ENCODE measurements at places on chromosomes 4 and X.

GRCh38 chrX:134075894-134076718, 90.7 kb upstream of the GPC3 start:
- no peak for DNase-seq

GRCh38 chrX:5051831-5052491, 1176.7 kb downstream of the NLGN4X start:
- peak; percentile 83 for DNase-seq

DNA sequence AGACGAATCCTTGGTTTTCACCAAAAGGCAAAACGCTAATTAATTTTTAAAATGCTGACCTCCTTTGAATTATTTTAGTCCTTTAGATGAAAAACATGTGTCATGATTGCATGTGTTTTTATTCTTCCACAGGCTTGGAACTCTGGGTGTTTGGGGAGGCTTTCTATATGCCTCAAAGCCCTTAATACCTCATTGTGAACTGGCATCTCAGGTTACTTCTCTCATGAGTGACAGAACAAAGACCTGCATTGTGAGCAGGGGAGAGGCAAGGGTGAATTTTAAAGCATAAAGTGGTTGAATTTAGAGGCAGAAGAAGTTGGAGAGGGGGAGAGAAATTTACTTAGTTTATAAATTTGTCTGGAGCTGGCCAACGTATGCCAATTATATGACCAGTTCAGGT, 119.5 kb downstream of the ARSF start:
- DNase-seq: no peak

DNA sequence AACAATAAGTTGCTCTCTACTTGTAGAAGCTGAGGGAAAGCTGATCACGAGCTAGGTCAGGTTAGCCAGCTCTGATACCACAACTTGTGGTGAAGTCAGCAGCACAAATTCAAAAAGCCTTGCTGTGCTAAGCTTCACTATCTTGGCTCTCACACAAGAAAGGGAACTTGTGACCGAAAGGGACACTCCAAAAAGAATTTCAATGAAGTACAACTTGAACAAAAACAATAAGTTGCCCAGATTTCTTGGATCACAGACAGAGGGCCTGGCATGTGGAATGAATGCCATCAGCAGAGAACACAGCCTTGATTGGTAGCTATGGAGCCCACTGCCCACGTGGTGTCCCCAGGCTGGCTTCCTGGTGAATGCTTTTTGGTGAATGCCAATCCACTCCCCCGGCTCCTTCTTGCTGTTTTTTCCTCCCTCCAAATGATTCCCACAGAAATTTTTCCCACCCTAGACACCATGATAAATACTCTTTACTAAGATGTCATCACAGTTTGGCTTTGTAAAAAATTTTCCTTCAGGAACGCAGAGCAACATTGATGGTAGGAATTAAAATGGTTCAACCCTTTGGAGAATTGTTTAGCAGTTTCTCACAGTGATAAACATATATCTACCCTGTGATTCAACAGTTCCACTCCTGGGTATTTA, 82.6 kb downstream of the ANXA3 start:
- peak; percentile 45 for DNase-seq

DNA sequence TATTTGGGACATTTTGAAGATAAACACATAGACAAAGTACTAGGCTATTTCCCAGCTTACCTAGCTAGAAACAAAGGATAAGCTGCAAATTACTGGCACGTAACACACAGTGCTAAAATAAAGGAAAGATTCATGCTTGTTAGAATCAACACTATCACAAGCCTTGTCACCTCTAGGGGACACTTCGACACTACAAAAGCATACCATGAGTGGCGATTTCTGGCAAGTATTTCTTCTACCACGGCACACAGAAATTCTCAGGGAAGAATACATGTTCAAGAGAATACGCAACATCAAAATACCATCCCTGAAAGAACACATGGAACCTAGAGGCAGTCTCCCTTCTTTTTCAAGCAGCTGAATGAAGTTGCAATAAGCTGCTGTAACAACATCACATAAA, 5.1 kb downstream of the MECP2 start:
- no peak for DNase-seq

DNA sequence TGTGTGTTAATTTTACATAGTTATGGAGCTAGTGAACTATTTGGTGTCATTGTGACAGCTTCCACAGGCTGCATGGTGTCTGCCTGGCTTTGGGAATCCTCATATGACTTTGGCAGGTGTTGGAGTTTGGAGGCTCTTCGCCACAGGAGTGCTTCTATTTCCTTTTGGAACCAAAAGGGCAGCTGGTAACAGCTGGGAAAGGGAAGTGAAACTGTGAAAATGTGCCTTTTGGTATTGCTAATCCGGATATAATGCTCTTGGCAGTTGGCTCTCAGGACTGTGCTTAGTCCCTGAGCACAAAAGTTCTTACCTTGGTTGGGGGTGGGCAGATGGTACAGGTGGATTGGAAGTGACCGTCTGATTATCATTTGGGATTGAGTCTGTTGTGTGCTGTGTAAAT, 18.1 kb downstream of the OFD1 start:
- no peak for DNase-seq

DNA sequence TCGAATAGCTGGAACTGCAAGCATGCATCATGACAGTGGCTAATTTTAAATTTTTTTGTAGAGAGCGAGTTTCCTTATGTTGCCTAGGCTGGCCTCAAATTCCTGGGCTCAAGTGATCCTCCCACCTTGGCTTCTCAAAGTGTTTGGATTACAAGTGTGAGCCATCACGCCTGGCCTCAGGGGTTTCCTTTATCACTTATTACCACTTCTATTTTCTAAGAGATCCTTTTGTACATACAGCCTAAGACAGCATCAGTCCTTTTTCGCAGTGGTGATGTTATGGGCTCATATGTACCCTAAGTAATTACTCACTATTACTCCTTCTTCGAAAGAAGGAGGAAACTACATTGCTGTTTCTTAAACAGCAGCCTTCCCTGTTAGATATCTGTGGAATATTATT, 54.1 kb upstream of the CDKN2AIP start:
- no peak for DNase-seq
